ENCODE measurements at places on chromosomes 6 and 20.

- no peak for DNase-seq
Measured at GRCh38 chr6:28446818-28447511, 3.7 kb upstream of the ZSCAN23 start.

DNA sequence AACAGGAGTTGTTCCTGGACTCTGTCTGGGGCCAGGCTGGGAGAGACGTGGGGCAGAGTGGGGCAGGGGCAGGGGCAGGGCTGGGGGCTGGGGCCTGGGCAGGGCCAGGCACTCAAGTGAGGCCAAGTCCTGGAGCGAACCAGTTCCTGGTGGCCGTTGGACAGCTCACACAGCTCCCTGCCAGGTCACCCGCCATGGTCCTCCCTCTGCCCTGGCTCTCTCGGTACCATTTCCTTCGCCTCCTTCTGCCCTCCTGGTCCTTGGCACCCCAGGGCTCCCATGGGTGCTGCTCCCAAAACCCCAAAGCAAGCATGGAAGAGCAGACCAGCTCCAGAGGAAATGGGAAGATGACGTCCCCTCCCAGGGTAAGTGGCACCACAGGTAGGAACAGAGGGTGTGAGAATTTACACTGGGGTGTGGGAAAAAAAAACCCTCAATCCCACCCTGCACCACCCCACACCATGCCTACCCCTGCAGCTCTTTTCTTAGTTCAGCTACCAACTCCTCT lies at the start of gene MCCD1:
Gene MCCD1 (plus strand): TSS at position 142 of the 508 bp plus-strand sequence. CDS start 53 bp downstream, at position 195.
- no peak for DNase-seq

DNA sequence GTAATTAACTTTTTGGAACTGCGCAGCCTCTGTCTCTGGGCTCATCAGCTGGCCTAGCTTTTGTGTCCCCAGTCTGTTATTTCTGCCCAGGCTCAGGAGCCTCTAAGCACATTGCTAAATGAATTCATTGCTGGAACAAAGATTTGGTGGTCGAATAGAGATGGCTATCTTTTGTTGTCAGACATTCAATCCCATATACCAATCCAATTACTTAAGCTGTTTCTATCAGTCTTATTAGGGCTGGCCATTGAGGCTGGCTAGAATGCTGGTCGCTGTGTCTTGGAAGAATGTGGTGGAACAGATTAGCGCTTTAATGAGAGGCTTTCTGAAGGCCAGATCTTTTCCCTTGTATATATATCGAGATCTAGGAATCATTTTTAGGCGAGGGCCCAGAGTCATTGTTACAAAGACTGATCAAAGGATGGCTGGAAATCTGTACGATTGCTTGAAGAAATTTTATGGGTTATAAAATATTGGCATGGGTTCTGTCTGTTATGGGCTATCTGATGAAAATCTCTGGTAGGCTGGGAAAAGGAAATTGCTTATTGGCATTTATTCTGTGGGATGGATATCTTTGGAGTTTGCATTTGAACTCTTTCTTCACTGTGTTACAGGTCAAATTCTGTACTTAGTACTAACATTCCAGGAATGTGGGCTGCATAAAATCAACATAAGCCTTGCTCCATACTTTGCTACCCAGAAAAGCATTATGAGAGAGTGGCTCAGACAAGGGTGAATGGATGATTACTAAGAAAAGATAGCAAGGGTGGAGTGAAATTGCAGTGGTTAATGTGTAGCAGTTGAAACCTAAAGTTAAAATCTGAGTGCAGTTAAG lies 34.8 kb upstream of the JAG1 start:
- DNase-seq = no peak

DNA sequence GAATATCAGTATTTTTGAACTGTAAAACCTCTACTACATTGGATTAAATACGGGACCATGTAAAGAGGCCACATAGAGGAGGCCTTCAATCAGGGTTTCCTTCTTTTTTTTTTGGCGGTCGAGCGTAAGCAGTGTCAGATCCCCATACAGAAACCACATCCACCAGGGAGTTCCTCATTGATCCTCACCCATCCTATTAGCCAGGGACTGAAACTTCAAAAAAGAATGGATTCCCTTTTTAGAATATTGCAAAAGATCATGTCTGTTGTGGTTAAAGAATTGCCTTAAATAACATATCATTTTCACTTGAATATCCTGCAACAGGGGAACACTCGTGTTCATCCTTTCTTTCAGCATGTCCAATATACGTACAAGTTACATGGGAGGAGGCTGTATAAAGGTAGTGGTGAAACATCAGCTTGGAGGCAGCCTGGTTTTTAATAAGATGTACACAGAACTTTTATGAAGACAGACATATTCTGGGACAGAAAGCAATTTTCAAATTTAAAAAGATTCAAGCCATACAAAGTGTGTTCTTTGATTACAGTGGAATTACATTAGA lies 96.1 kb downstream of the PPP1R14C start:
- DNase-seq = no peak

DNA sequence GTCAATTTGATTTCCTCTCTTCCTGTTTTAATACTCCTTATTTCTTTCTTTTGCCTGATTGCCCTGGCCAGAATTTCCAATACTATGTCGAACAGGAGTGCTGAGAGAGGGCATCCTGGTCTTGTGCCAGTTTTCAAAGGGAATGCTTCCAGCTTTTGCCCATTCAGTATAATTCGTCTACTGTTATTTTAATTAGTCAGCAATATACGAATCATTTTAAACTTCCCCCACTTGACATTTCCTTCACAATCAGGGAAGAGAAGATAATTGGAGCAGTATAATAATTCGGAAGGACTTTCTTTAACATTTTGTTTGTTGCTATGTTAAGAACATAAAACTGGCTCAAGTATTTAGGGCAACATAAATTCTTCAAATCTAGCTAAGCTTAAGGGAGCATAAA lies 860.3 kb upstream of the SLC35B3 start:
- no peak for DNase-seq

DNA sequence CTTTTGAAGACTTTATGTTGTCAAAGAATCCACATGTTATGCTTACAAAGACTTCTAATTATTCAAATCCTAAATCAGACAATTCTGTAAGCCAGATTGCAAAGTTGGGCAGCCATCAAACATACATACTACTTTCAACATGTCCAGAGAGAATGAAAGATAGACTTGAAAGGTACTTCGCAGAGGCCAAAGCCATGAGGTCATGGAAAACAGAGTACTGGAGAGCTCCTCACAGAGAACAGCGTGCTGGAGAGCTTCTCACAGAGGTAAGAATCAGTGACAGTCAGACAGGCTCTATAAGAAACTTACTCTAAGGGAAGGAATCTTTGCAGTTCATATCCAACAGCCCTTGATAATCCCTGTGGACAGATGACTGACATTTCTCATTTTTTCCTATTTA lies 400.2 kb downstream of the GJA1 start:
- no peak for DNase-seq

DNA sequence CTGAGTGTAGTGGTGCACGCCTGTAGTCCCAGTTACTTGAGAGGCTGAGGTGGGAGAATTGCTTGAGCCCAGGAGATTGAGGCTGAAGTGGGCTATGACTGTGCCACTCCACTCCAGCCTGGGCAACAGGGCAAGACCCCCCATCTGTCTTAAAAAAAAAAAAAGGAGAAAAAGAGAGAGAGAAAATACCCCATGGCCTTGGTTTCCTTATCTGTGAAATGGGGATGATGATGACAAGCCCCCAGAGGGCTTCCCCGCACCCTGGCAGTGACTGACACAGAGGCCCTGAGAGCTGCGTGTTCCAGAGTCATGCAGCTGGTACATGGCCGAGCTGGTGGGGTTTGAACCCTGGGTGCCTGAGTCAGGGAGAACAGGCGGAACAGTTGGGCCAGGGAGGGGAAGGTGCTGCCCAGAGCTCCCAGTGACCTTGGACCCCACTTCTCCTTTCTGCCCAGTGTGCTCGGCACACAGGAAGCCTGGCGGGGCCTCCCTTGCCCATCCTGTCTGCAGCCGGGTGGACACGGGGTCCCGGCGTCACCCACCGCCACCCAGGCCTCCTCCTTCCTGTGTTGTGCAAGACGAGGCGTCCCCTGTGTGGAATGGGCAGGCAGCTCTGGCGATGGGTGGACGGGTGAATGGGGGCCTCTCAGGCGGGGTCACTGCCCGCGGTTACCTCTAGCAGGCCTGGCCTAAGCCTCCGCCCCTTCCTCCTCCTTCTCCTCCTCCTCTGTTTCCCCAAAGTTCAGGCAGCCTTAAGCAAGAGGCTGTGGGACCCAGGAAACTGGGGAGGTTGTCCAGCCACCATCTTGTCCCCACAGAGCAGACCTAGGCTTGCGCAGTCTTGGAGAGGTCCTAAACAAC lies 84.2 kb downstream of the CEBPB start:
- DNase-seq = peak; percentile 39

- no peak for DNase-seq
Measured at GRCh38 chr6:35370785-35371493, 28.6 kb downstream of the PPARD start.

GRCh38 chr20:58040447-58041290 lies 187.8 kb downstream of the ANKRD60 start:
- DNase-seq = no peak

DNA sequence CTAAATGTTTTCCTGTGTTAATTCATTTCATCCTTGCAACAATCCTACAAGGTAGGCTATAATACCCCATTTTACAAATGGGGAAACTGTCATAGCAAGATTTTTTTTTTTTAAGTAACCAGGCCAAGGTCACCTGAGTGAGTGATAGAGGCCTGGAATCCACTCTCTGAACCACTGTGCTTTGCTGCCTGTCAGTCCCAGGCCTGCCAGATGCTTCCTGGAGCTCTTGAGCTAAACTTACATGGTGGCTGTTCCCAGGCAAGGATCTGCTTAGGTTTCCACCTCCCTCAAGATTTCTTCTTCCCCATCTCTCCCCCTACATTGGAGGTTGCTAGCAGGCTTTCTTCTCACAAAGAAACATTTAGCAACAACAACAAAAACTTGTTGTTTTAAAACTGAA lies 32.7 kb upstream of the RNF8 start:
- no peak for DNase-seq

GRCh38 chr6:87799651-87800050 lies 97.6 kb upstream of the AKIRIN2 start:
- no peak for DNase-seq

DNA sequence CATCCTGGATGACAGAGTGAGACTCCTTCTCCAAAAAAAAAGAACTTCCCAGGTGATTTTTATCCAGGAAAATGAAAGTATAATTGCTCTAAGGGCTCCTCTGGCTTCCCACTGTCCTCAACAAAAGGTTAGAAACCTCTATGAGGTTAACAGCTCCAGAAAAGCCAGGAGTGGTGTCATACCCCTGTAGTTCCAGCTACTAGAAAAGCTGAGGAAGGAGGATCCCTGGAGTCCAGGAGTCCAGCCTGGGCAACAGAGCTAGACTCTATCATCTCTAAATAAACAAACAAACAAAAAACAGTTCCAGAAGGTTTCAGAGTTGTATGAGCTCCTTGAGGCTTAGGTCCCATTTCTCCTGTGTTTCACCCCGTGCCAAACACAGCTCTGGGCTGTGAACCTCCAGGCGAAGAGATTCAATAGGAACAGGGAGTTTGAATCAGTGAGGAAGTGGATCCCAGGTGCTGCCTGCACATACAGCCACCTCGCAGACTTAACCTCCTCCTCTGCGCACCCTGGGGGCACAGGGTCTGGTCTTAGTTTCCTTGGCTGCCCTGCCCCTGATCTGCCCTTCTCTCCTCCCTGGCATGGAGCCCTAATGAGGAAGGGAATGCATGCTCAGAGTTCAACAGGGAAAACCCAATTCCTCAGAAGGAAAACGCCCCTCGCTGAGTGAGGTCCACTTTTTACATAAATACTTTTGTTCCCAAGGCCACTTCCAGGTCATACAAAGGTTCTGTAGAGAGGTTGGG lies 31.0 kb downstream of the ZC3H12D start:
- no peak for DNase-seq

DNA sequence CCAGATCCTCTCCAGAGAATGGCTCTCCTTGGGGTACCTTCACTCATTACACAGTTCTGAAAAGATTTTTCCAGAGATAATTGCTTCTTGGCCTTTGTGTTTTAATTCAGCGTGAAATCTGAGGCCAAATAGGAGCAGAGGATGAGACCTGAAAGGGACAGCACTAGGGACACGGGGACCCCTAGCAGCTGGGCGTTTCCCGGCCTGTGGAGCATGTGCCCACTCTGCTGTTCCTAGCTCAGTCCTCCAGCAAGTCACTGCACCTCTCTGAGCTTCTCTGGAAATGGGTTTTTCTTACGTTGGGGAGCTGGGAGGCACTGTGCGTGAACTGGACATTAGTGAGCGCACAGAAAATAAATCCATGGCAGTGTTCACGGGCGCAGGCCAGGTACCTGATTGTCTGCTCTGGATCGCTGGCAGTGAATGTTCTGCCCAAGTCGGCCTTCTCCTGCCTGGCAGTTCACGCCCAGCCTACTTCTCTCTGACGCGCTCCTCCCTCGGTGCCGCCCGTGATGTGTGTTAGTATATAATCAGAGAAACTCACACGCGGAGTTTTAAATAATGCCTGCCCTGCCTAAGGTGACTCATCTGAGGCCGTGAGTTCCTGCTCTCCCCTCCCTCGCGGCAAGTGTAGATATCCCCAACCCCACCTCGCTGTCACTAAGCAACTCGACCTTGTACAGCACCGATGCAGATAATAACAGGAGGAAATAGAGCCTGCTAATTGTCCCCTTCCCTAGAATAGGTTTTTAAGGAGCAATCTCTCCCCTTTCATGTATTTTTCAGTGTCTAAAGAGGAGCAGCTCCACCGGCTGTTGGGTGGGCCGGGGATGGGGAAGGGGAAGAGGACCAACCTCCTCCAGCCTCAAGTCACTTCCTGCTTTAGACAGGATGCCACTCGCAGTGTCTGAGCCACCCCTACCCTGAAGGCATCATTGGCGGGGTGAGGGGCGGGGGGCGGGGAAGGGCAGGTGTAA lies 2.7 kb upstream of the TUBB2A start:
- DNase-seq = no peak

DNA sequence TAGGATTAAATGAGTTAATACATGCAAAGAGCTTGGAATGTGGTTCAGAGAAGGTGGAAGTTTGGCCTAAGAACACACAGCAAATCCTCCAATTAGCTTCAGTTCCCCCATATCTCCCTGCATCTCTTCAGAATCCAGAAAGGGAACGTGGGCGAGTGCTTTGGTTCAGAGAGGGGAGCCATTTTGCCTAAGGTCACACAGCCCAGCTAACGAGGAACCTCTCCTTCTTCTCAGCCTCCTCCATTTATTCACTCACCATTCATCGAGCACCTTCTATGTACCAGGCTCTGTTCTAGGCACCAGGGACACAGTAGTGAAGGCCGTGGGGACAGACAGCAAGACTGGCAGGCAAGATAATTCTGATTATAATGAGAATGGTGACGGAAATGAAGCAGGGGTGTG lies 2.3 kb upstream of the CEBPB start:
- no peak for DNase-seq

- no peak for DNase-seq
Measured at GRCh38 chr6:32974016-32974333, 5.6 kb downstream of the BRD2 start.

GRCh38 chr6:15952231-15953151 lies 176.4 kb upstream of the MYLIP start:
- DNase-seq = no peak

- DNase-seq = no peak
Measured at GRCh38 chr6:142908235-142908634, 36.7 kb downstream of the HIVEP2 start.

Measured in KG1 (cell line).